WTC11 (cell line): ENCODE measurements at places on chromosomes 4 and X. TPM values are rescaled to one million over a fixed set of nuclear protein-coding genes. Genes with fewer than 3 reads are reported as not detected.

ZCCHC18 gene
- total RNA-seq: 2.3 to 2.6 TPM (median 2.4 TPM) in 3 replicates

XG gene
- total RNA-seq: 0.78 to 1.0 TPM (median 1.0 TPM) in 3 replicates

ANXA10 gene
- total RNA-seq: not detected in 3 replicates

FGA gene
- total RNA-seq: 3.2 to 5.9 TPM (median 3.4 TPM) in 3 replicates

DNA sequence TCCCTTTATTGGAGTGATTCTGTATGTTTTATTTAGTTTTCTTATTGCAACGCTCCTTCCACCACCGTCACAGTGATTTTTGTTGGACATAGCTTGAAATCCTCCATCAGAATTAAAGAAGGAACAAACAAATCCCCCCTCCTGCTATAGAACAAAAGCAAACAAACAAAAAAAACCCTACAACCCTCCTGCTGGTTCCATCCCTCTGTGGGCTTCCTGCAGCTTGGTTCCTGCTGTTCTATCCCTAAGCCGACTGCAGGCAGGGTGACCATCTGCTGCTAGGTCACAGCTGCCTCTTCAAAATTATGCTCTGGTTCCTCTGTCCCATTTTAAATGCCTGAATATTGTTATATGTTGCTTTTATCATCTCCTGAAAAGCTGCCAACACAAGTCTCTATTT is 116.8 kb upstream of the AGA start:
- no peak for DNase-seq

DNA sequence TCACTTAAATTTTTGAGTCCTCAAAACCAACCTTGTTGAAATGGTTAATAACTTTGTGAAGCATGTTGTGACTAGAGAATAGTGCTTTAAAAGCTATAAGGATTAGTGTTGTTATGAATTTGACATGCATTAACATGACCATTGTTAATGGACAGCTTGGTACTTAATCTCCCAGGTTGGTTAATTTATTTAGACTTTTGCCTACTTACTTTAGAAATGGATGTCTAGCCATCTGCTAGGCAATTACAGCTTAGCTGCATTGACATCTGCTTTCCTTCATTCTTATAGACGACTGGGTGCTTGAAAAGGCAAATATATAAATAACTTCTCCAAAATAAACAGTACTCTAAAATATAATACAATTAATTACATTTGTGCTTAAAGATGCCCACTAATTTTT is 368.0 kb downstream of the CCSER1 start:
- no peak for DNase-seq

GRCh38 chr4:54066088-54066415 is 1.6 kb upstream of the CHIC2 start:
- DNase-seq: no peak

GRCh38 chr4:24094726-24095125 is 204.9 kb upstream of the PPARGC1A start:
- no peak for DNase-seq

GRCh38 chrX:149568701-149569296 is 18.5 kb downstream of the MAGEA9B start:
- DNase-seq: no peak

DNA sequence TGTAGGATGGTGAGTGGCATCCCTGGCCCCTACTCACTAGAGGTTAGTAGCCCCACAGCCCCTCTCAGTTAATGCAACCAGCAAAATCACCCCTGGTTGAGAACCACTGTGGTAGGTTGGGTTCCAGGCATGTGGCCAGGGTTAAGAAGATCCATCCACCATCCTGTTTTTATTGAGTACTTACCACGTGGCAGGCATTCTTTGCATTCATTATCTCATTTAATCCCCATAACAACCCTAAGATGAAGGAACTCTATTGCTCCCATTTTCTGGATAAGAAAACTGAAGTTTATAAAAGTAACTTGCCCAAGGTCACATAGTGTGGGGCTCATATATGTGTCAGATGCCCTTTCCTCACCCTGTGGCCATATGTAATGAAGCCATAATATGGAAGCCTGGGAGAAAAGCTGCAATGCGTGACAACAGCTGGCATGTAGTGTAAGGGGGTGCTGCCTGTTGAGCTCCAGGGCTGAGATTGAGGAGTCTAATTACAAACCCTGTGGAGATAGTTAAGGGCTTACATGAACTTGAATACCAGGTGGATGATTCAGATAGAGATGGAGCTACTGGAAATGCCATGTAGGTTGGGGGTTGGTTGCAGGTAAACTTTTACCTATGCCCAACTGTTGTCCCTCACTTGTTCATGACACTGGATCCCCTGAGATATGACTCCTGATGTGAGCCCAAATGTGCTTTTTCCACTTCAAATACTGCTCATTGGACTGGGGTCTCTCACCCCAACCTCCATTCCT is 100.2 kb upstream of the PGRMC2 start:
- no peak for DNase-seq

DNA sequence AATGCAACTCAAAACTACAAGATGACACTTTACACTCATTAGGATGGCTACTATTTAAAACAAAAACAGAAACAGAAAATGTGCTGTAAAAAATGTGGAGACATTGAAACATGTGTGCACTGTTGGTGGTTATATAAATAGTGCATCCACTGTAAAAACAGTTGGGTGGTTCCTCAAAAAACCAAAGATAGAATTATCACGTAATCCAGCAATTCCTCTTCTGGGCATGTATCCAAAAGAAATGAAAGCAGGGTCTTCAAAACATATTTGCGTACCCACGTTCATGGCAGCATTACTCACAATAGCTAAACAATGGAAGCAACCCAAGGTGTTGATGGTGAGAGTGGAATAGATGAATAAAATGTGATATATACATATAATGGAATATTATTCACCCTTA is 967.2 kb downstream of the TRAM1L1 start:
- DNase-seq: no peak

- no peak for DNase-seq
These were observed 1986.7 kb downstream of the PCDH7 start for GRCh38 chr4:32706893-32707292.

GRCh38 chrX:46256875-46257274 is 288.3 kb downstream of the ZNF674 start:
- no peak for DNase-seq

GRCh38 chrX:133185938-133186337 is 32.2 kb downstream of the TFDP3 start:
- no peak for DNase-seq

DNA sequence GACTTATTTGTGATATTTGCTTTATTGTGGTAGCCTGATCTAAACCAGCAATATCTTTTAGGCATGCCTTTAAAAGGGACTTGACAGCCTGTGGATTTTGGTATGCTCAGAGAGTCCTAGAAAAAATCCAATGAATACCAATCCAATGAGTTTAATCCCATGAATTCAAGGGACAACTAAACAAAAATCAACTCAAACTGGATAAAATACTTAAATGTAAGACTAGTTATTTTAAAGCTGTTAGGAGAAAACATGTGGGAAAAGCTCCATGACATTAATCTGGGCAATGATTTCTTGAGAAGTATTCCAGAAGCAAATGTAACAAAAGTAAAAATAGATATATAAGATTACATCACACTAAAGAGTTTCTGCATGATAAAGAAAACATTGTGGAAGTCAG is 711.5 kb upstream of the PITX2 start:
- no peak for DNase-seq
